ENCODE measurements at places on chromosomes 13 and 19. TPM values are rescaled to one million over a fixed set of nuclear protein-coding genes. Genes with fewer than 3 reads are reported as not detected.

GRCh38 chr19:47239610-47240296, 8.8 kb upstream of the BBC3 start:
- DNase-seq: peak; percentile 78

DNA sequence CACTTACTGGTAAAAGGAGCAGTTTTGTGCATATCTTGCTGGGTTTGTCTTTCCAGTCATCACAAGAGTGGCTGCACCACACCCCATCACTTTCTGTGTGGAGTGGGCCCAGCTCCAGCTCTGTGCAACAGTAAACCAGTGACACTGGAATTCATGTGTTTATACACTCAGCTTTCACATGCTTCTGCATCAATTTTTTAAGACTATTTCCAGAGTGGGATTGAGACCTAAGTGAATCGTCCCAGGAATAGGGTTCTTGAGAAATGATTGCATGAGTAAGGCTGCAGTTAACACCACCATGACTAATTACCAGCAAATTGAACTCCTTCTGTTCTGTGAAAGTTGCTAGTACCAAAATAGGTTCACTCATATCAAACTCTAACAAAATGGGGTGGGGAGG, 5.3 kb upstream of the CFAP97D2 start:
- DNase-seq: no peak

DNA sequence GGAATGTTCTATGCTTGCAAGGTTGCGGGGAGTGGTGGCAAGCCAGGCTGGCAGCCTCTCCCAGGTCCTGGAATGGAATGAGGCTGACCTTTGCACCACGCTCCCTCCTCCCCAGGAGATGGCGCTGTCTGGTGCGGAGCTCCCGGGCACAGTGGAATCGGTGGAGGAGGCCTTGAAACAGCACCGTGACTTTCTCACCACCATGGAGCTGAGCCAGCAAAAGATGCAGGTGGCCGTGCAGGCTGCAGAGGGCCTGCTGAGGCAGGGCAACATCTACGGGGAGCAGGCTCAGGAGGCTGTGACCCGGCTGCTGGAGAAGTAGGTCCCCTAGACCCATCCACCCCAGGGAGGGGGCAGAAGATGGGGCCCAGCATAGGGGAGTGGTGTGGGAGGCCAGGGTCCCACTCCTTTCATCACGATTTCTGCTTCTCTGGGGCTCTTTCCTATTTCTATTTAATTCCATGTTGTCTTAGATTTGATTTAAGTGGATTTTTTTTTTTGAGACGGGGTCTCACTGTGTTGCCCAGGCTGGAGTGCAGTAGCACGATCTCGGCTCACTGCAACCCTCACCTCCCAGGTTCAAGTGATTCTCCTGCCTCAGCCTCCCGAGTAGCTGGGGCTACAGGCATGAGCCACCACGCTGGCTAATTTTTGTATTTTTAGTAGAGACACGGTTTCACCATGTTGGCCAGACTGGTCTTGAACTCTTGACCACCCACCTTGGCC, 53.2 kb upstream of the SHKBP1 start:
- DNase-seq: peak; percentile 90

GRCh38 chr13:85551012-85551411, 248.2 kb downstream of the SLITRK6 start:
- DNase-seq: no peak

GRCh38 chr13:27367570-27367969, 56.8 kb upstream of the GTF3A start:
- no peak for DNase-seq

GRCh38 chr19:14165990-14166830, 29.8 kb upstream of the ASF1B start:
- no peak for DNase-seq

DNA sequence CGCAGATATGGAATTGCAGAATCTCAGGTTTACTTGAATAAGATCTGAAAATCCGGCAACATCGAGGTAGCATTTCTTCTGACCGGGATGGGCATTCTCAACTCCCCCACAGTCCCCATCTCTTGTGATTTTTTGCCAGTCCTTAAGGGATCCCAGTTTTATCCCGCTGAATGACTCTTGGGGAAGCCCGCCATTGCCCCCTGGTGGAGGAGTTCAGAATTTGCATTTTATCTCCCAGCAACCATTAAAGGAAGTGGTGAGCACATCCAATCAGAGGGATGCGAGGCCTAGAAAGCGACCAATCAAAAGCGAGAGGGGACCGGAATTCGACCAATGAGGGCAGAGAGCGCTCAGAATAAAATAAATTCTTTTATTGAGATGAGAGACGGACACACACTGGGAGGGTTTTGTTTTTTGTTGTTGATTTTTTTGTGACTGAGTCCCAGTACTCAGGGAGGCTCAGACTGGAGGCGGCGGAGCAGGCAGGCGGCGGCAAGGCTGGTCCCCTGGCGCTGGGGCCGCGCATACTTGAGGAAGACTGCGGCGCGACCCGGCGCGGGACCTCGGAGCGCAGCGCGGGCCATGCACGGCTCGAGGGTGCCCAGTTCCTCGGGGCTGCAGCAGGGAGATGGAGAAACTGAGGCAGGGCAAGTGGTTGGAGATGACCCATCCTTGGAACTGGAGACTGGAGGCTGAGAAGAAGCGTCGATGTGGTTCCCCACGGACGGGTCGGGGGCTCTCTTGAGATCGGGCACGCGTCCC, 3.9 kb upstream of the TTC9B start:
- DNase-seq: peak; percentile 90

DNA sequence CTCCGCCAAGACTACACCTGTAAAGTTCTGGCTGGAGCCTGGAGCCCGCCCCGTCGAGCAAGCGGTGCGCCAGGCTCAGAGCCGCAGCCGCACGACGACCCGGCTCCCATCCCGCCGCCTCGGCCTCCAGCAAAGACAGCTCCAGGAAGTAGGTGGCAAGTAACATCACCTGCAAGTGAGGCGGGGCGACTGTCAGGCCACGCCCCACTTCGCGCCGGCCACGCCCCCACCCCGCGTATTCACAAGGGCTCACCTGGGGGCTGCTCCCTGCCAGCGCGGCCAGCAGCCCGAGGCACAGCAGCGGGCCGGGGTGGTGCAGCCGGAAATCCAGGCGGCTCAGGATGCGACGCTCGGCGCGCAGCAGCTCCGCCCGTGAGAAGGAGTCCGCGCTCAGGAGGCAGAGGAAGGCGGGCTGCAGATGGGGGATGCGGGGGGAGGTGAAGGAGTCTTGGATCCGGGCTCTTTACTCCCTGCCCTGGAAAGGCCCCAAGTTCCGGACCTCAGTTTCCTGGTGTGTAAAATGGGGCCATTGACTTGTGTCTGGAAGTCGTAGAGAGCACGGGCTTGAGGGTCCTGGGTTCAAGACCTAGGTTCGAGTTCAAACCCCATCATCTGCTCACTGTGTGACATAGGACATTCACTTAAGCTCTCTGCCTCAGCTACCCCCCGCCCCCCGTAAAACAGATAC, 3.2 kb downstream of the CCNP start:
- DNase-seq: peak; percentile 98

DNA sequence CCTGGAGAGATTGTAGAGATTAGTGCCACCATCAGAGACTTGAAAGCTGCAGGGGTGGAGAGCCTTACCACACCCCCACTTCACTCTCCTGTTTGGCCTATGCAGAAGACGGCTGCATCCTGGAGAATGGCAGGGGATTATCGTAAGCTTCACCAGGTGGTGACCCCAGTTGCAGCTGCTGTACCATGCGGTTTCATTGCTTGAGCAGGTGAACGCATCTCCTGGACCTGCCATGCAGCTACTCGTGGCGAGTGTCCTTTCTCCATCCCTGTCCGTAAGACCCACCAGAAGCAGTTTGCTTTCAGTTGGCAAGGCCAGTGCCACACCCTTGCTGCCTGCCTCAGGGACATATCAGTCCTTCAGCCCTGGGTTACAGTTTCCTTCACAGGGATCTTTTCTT, 21.2 kb downstream of the PPP5C start:
- no peak for DNase-seq

DNA sequence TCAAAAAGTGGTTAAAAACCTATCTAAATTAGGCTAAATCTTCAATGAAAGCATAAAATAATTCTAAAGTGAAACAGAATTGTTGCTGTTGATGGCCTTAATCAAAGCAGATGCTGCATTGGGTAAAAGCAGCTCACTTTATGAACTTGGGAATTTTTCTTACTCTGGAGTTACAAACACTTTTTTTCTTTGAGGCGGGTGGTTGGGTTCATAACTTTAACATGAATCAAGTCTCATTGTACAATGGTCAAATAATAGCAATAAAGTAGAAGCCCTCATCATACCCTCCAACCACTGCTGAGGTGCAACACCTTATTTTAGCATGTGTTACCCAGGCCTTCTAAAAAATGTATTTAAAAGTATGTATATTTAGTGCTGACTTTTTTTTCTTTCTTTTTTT, 29.1 kb downstream of the NUP58 start:
- no peak for DNase-seq

DNA sequence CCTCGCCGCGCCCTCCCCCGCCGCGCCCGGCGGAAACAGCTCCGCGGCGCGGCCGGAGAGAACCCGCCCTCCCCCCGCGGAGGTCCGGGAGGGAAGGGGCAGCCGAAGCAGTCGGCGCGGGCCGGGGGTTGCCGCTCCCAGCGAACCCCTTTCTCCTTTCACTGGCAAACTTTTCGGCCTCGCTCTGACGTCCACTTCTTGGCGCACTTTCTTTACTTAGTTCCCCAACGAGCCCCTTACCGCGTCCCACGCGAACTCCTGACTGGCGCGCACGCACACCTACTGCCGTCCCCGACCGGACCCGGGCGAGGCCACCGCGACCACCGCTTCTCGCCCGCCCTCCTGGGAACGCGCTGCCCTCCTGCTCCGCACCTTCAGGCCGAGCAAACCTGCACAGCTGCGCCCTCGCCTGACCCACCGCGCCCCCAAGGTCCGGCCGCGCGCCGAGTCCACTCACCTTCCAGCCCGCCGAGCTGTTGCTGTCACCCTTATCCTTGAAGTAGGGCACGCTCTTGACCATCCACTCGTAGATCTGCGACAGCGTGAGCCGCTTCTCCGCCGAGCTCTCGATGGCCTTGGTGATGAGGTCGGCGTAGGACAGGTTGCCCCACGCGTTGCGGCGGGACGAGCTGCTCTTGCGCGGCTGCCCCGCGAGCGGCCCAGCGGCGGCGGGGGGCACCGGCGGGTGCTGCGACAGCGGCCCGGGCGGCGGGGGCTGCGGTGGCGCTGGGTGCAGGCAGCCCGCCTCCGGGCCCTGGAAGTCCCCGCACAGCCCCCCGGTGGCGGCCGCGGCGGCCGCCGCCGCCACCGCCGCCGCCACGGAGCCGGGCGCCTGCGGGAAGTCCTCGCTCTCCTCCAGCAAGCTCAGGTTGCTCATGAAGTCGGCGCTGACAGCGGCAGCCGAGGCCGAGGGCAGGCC, 1.1 kb downstream of the FOXO1 start:
- DNase-seq: no peak

- no peak for DNase-seq
Measured at GRCh38 chr13:45873491-45874325, 22.2 kb upstream of the SIAH3 start.

- DNase-seq: no peak
Measured at GRCh38 chr19:49968279-49968922, 7.4 kb upstream of the SIGLEC11 start.

DNA sequence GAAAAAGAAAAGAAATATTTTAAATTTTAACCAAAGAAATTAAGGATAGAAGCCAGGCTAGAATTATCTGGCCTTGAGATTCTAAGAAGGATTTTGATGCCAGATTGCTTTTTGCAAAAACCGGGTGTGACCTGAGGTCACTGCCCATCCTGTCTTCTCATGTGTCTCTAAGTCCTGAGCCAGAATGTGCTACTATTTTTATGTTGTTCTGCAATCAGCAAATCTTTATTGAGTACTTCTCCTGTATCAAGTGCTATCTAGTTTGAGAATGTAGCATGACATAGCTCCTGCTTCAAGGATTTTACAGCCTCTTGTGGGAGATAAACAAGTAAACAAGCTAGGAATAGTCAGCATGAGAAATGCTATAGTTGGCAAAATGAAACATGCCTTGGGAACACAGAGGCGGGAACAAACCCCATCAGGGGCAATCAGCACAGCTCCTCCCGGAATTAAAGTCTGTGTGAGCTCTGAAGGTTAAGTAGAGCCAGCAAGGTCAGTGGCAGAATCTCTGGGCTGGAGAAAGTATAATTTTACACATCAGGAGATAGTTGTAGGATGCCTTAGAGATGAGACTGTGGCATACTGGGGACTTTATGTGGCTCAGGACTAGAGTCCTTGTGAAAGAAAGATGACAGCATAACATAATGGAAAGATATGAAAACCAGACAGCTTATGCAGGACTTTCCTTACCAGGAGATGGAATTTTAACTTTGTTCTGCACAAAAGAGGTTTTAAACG, 899.5 kb upstream of the SLC10A2 start:
- DNase-seq: no peak

GRCh38 chr13:85725433-85725832, 73.8 kb downstream of the SLITRK6 start:
- DNase-seq: no peak

DNA sequence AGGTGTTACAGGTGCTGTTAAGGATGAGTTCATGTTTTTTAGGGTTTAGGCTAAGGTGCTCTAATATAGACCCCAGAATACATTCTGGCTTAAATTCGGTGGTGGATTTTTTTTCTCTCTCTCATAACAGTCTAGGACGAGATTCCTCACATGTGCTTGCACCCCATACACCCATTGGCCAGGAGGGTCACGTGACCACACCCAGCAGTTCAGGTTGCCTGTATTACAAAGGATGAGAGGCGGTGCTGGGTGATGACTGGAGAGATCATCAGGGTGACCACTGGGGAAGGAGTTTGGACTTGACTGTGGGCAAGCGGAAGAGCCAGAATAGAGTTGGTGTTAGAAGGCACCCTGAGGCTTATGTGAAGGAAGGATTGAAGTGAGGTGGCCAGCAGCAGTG, 27.7 kb downstream of the PPP2R1A start:
- no peak for DNase-seq

DNA sequence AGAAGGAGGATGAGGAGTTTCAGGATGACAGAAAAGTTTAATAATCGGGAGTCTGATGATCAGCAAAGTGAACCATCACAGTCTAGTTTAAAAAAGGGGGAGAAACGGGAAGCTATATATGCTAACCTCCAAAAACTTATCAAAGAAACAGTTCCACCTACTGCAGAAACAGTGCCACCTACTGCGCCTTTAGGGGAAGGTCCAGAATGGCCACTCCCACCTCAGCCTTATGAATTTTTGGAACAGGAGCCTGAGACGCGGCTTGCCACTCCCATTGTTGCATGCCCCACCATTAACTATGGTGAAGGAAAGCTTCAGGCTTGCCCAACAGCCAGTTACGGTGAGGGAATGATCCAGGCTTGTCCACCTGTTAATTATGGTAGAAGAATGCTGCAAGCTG, 929.0 kb downstream of the SLITRK6 start:
- peak; percentile 54 for DNase-seq

GRCh38 chr19:55384920-55385723, 610 bp upstream of the RPL28 start:
- peak; percentile 96 for DNase-seq

Gene GFY
- 1.3 TPM for total RNA-seq

Gene NXNL1
- not detected for total RNA-seq

Gene PRODH2
- total RNA-seq: not detected

Gene DPRX
- not detected for total RNA-seq

Gene PTPRS
- total RNA-seq: 182 TPM

Gene PPP1R37
- total RNA-seq: 33.6 TPM

Gene ELSPBP1
- not detected for total RNA-seq

Gene ELANE
- total RNA-seq: not detected

Gene ZNF486
- total RNA-seq: 21.5 TPM

Gene TJP3
- 27.9 TPM for total RNA-seq

Gene NOTCH3
- 165 TPM for total RNA-seq

Data from H9 (cell line).